B cell (primary cell): ENCODE measurements at places on chromosomes 6 and 20. TPM values are rescaled to one million over a fixed set of nuclear protein-coding genes. Genes with fewer than 3 reads are reported as not detected.

DNA sequence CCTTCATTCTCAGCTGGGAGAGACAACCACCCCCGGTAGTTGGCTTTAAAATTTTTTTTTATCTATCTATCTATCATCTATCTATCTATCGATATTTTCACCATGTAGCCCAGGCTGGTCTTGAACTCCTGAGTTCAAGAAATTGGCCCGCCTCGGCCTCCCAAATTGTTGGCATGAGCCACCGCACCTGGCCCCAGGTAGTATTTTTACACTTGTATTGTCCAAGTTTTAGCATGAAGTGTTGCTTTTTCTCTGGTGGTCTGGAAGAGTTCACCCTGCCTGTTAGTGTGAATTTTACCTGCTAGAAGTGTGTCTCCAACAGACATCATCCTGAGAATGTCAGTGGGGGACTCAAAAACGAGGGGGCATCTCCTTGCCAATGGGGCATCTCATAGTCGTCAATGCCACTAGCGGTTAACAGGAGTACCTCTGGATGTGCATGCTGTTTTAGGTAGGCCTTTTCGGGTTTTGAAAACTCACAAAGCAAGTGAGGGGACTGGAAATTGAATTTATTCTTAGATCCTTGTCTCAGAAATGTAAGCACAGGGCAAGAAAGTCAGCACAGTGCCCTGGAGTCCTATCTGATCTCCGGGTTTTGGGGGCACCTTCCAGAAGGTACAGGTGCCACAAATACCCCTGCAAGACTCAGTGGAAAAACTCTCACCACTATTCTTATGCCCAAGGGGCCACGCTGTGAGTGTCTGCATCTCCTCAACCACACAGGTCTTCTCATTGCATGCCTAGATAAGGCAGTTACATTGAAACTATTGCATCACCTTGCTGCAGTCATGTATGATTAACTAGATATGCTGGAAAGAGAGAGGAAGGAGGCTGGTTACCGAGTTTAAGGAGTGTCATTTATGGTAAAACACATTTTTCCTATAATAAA is 37.1 kb downstream of the TNFAIP3 start:
- DNase-seq = no peak
- H3K27ac ChIP-seq = no peak overlapping the region
- H3K36me3 ChIP-seq = no peaks in the 10 kb centered on the region
- H3K4me3 ChIP-seq = no peak overlapping the region
- H3K4me1 ChIP-seq = peaks cover 19% of the 10 kb centered on the region

GRCh38 chr6:36364669-36365479 is 22.6 kb downstream of the ETV7 start:
- peaks cover 32% of the 10 kb centered on the region for H3K4me1 ChIP-seq
- H3K4me3 ChIP-seq = no peak overlapping the region
- H3K27me3 ChIP-seq = no peaks in the 10 kb centered on the region
- H3K27ac ChIP-seq = peak overlapping the region; percentile 34

DNA sequence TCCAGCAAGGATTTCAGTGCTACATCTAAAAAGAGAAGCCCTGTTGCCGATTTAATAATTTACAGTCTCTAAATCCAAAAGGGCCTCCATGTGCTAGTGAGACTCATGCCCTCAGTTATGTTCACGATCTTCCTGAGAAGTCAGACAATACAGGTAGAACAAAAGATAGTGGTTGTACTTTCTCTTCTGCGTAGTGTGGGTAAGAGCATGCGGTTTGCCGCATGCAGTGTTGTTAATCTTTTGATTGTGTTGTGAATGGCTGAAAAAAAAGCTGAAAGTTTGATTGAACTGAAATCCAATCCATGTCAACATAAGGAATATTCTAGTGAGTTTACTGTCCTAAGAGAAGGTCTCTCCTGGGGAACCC is 74.8 kb upstream of the AGPAT4 start:
- DNase-seq = no peak
- H3K4me1 ChIP-seq = no peaks in the 10 kb centered on the region
- no peak overlapping the region for H3K27ac ChIP-seq
- no peak overlapping the region for H3K4me3 ChIP-seq

DNA sequence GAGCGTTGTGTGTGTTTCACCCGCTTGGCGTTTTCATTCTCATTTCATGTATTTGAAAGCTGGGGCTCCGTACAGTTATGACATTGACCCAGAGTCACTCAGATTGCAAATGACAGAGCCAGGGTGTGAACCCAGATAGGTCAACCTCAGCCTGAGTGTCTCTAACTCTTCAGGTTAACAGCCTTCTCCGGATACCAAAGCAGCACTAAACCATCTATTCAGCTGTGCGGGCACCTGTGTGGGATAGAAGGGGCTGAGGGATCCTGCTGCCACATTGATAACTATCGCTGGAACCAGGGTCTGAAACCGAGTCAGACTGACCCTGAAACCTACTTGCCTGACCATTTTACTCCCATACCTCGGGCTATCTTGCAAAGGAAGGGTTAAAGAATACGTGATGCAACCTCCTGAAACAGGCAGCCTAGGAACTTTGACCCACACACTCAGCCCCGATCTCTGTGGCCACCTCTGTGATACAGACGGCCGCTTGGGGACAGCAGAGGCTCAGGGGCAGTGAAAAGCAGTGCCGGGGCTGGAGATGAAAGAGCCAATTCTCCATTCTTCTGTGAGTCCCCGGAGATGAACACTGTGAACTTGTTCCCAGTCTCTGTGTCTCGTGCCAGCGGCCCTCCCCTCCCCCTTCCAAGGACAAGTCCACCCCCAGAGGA is 233.5 kb upstream of the QKI start:
- no peaks in the 10 kb centered on the region for H3K36me3 ChIP-seq
- no peak overlapping the region for H3K4me3 ChIP-seq
- no peaks in the 10 kb centered on the region for H3K27me3 ChIP-seq
- no peaks in the 10 kb centered on the region for H3K4me1 ChIP-seq
- peak; percentile 19 for DNase-seq

GRCh38 chr6:103784117-103784516 is 1075.6 kb downstream of the HACE1 start:
- H3K4me1 ChIP-seq = no peaks in the 10 kb centered on the region
- H3K27ac ChIP-seq = no peak overlapping the region
- no peak overlapping the region for H3K4me3 ChIP-seq
- H3K27me3 ChIP-seq = no peaks in the 10 kb centered on the region
- no peak for DNase-seq
- H3K36me3 ChIP-seq = no peaks in the 10 kb centered on the region

DNA sequence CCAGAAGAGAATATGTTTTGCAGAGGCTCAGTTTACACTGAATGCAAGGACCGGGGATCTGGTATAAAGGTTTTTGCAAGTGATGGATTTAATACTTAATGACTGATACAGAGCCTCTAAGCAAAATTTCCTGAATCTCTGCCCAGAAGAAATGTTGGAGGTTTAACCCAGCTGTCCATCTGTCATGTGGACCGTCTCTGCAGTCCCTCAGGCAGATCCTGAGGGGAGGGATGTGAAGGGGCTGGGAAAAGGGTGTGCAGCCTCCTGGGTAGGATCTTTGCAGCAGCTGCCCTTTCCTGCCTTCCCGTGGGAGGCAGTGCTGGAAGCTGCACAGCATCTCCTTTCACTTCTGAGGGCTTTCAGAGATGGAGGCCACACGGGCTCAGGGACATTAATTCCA is 207.0 kb downstream of the SLC24A3 start:
- H3K27ac ChIP-seq = no peak overlapping the region
- no peak for DNase-seq
- no peaks in the 10 kb centered on the region for H3K4me1 ChIP-seq
- H3K27me3 ChIP-seq = no peaks in the 10 kb centered on the region
- no peaks in the 10 kb centered on the region for H3K36me3 ChIP-seq

DNA sequence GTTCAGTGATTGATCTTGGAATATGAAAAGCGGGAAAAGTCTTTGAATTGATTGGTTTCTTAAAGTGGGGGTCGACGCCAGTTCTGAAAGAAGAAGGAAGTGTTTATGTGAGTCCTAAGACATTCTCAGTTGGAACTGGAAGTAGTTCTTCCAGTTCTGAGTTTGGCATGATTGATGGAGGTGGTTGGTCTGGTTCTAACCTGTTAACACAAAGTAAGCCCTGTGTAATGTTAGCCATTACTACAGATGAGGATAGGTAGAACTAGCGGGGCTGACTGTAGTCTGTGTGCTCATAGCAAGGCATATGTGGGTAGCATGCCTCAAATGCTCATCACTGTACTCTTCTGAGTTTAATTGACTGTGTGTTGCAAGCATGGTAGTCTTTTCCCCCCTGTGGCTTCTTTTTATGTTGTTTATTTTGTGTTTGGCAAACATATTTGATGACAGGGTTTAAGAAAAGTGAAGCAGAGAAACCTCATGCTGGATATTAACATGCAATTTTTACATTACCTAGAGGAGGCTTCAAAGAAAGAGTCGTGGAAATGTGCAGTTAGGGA is 24.9 kb downstream of the CITED2 start:
- H3K4me3 ChIP-seq = no peak overlapping the region
- DNase-seq = no peak
- H3K27ac ChIP-seq = no peak overlapping the region
- no peaks in the 10 kb centered on the region for H3K36me3 ChIP-seq
- no peaks in the 10 kb centered on the region for H3K4me1 ChIP-seq

GRCh38 chr6:47413752-47414422 is 63.7 kb upstream of the CD2AP start:
- peaks cover 13% of the 10 kb centered on the region for H3K4me1 ChIP-seq
- H3K36me3 ChIP-seq = no peaks in the 10 kb centered on the region
- peak overlapping the region; percentile 83 for H3K4me3 ChIP-seq
- H3K27me3 ChIP-seq = no peaks in the 10 kb centered on the region
- peak overlapping the region; percentile 48 for H3K27ac ChIP-seq

DNA sequence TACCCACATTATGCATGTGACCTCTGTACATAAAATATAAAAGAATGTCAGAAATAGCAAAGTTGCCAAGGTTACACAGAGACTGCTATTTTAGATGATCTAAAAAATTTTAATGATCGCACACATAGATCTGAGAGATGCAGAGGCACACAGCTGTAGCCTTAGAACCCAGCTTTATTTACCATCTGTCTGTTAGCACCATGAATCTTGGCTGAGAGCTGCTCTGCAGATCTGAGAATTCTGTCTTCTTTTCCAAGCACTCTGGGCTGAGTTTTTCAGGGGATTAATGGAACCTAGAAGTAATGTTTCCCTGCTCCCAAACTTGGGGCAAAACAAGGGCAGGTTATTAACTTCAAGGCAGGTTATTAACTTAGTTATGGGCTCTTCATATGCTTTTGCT is 248.7 kb upstream of the JAG1 start:
- no peaks in the 10 kb centered on the region for H3K27me3 ChIP-seq
- H3K4me3 ChIP-seq = no peak overlapping the region
- H3K4me1 ChIP-seq = no peaks in the 10 kb centered on the region
- H3K36me3 ChIP-seq = no peaks in the 10 kb centered on the region

GRCh38 chr6:108222504-108222903 is 38.3 kb downstream of the SNX3 start:
- H3K36me3 ChIP-seq = peaks cover 3% of the 10 kb centered on the region
- no peak overlapping the region for H3K27ac ChIP-seq
- no peak for DNase-seq
- H3K4me3 ChIP-seq = no peak overlapping the region

GRCh38 chr6:73937805-73938204 is 241.8 kb downstream of the CD109 start:
- H3K36me3 ChIP-seq = no peaks in the 10 kb centered on the region
- no peaks in the 10 kb centered on the region for H3K27me3 ChIP-seq
- no peak overlapping the region for H3K27ac ChIP-seq
- H3K4me1 ChIP-seq = no peaks in the 10 kb centered on the region
- no peak for DNase-seq

- no peaks in the 10 kb centered on the region for H3K27me3 ChIP-seq
- H3K4me3 ChIP-seq = no peak overlapping the region
- H3K4me1 ChIP-seq = peaks cover 22% of the 10 kb centered on the region
- no peak overlapping the region for H3K27ac ChIP-seq
- no peak for DNase-seq
- no peaks in the 10 kb centered on the region for H3K36me3 ChIP-seq
Measured at GRCh38 chr6:195861-196360, 96.4 kb upstream of the DUSP22 start.

DNA sequence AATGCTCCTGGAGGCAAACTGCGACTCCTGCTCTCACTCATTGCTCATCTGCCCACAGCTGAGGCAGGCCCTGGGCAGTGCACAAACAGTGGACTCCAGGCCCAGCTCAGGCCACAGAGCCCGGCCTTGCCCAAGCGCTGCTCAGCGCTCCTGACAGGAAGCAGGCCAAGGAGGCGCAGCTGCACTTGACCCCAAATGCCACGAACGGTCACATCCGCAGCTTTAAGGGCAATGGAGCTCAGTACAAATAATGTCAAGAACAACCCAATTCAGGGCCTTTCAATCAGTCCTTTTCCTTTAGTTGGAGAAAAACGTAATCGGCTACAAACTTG is 33.8 kb downstream of the RRBP1 start:
- peaks cover 25% of the 10 kb centered on the region for H3K4me1 ChIP-seq
- H3K27me3 ChIP-seq = no peaks in the 10 kb centered on the region
- no peak for DNase-seq
- no peak overlapping the region for H3K27ac ChIP-seq
- H3K4me3 ChIP-seq = no peak overlapping the region

DNA sequence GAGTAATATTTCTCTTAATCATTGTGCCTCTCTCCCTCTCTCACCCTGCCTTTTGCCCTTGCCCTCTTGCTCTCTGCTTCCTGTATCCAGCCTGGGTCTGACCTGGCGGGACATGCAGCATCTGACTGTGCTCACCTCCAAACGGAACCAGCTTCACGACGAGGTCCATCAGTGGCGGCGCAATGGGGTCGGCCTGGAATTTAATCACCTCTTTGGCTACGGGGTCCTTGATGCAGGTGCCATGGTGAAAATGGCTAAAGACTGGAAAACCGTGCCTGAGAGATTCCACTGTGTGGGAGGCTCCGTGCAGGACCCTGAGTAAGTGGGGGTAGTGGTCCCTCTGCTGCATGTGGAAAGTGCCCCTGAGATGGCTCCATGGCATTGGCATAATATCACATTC is 65.9 kb downstream of the BFSP1 start:
- no peak overlapping the region for H3K4me3 ChIP-seq
- H3K4me1 ChIP-seq = no peaks in the 10 kb centered on the region
- H3K27ac ChIP-seq = no peak overlapping the region

GRCh38 chr20:59564171-59564570 is 40.2 kb upstream of the PHACTR3 start:
- no peaks in the 10 kb centered on the region for H3K36me3 ChIP-seq
- no peaks in the 10 kb centered on the region for H3K27me3 ChIP-seq
- H3K4me1 ChIP-seq = no peaks in the 10 kb centered on the region
- H3K4me3 ChIP-seq = no peak overlapping the region
- no peak for DNase-seq

DNA sequence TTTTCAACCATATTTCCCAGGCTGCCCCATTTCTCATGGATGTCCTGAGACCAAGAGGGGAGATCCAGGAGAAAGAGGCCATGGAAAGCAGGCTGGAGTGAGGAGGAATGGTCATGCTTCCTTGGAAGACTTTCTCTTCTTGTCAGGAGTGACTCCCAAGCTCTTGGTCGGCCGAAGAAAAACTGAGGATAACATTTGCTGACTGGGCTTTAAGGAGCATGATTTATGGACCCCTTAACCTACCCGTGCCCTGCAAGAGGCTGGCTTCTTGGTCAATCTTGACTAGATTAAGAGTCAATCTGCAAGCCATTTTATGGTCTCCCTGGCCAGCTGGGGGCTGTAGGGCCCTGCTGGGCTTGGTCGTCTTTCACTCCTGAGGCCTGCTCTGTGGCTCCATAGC is 22.8 kb downstream of the ADGRF4 start:
- DNase-seq = no peak
- no peaks in the 10 kb centered on the region for H3K27me3 ChIP-seq
- H3K4me3 ChIP-seq = no peak overlapping the region
- no peaks in the 10 kb centered on the region for H3K36me3 ChIP-seq
- no peaks in the 10 kb centered on the region for H3K4me1 ChIP-seq

The RSPO4 gene
- 0.04 and 0.07 TPM in 2 replicates for polyA plus RNA-seq

The STX11 gene
- 14.6 and 14.8 TPM in 2 replicates for polyA plus RNA-seq

The KCNK17 gene
- polyA plus RNA-seq = 0.07 TPM in 1 of 2 replicates, not detected in the other

The DEFB110 gene
- not detected in 2 replicates for polyA plus RNA-seq

The HNF4A gene
- not detected in 2 replicates for polyA plus RNA-seq

The SLA2 gene
- polyA plus RNA-seq = 0.73 and 1.5 TPM in 2 replicates

The IMPG1 gene
- not detected in 2 replicates for polyA plus RNA-seq

The SERPINB1 gene
- polyA plus RNA-seq = 23.2 and 25.3 TPM in 2 replicates
